NCI-H2029 treated with DMSO at 0.1 percent for 48 hours (cell line): ENCODE measurements at places on chromosomes 5 and 9.

- no peak for DNase-seq
Measured at GRCh38 chr5:115551415-115551814, 6.8 kb upstream of the FEM1C start.

DNA sequence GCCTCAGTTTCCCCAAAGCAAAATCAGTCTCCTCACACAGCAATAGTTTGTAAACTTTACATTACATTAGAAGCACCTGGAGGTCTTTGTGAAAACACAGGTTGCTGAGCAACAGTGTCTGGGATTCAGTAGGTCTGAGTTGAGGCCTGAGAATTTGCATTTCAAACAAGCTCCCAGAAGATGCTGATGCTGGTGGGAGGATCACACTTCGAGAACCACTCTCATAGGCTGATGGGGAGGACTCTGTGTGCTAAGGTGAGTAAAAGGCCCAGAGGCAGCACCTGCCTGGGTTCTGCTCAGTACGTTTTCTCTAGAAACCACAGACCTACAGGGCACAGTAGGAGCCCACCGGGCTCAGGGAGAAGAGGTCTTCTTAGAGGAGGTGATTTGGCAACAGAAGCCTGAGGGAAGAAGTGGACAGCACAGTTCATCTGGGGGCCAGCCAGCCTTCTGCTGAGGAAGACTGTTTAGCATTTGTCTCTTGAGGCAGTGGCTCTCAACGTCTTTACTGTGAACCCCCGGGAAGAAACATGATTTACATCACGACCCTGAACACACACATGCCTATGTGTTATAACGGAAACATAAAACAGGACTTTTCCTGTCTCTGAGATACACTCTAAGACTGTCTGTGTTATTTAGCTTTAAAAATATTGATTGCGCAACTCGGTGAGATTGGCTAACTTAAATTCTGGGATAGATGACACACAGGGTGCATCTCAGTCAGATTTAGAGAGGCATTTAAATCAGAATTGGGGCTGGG lies 24.8 kb upstream of the DENND1A start:
- DNase-seq: no peak

GRCh38 chr5:115402822-115403577 lies 106.5 kb upstream of the CCDC112 start:
- DNase-seq: no peak

- no peak for DNase-seq
Measured at GRCh38 chr5:132417010-132417439, 47.5 kb downstream of the SLC22A5 start.

DNA sequence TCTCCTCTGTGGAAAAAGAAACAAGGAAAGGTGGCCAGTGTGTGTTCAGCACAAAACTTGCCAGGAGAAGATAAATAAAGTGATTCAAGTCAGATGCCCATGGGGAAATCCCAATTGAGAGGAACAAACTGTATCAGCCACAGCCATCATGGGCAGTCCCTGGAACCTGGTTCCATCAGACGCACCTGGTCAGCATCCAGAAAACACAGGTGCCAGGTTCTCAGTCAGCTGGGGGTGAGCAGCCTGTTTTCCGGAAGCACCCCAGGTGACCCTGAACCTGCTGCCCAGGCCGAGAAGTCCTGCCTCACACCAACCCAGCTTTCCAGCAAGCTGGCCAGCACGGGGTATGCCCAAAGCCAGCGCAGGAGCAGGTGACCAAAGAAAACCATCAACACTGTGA lies 30.5 kb downstream of the PTCH1 start:
- DNase-seq: no peak
